ENCODE measurements at places on chromosomes 3 and 15. TPM values are rescaled to one million over a fixed set of nuclear protein-coding genes. Genes with fewer than 3 reads are reported as not detected.

GRCh38 chr15:92747047-92747446 lies 91.5 kb upstream of the FAM174B start:
- DNase-seq: no peak

- no peak for DNase-seq
Observed at GRCh38 chr3:126304704-126305103, 52.5 kb downstream of the KLF15 start.

GRCh38 chr3:121951291-121951919 lies 57.2 kb downstream of the SLC15A2 start:
- DNase-seq: no peak

GRCh38 chr3:39590806-39591205 lies 123.3 kb downstream of the MOBP start:
- DNase-seq: no peak

Gene ANXA2
- total RNA-seq: 133 TPM

Gene FAM3D
- total RNA-seq: not detected

Measured in T-cell (primary cell).